ENCODE measurements at places on chromosomes 1 and 21. TPM values are rescaled to one million over a fixed set of nuclear protein-coding genes. Genes with fewer than 3 reads are reported as not detected.

UHMK1 gene
- 70.4 TPM for total RNA-seq

KCNH1 gene
- not detected for total RNA-seq

KIRREL1 gene
- total RNA-seq = 49.8 TPM

LRRC71 gene
- total RNA-seq = 0.11 TPM

FUBP1 gene
- 93.4 TPM for total RNA-seq

SLC44A3 gene
- 6.3 TPM for total RNA-seq

MAP3K21 gene
- total RNA-seq = 13.7 TPM

MEF2D gene
- 27.4 TPM for total RNA-seq

DCST1 gene
- not detected for total RNA-seq

NECTIN4 gene
- 6.8 TPM for total RNA-seq

NDUFS2 gene
- 168 TPM for total RNA-seq

UMODL1 gene
- not detected for total RNA-seq

CFAP141 gene
- not detected for total RNA-seq

PLA2G2C gene
- total RNA-seq = not detected

SH3BGR gene
- total RNA-seq = 0.40 TPM

ARTN gene
- total RNA-seq = 35.5 TPM

LDLRAD1 gene
- total RNA-seq = not detected

SRGAP2C gene
- total RNA-seq = 7.6 TPM

RNU1-4 gene
- under 0.01 TPM for total RNA-seq

PTBP2 gene
- total RNA-seq = 18.6 TPM

RYR2 gene
- total RNA-seq = not detected

TFAP2E gene
- total RNA-seq = 1.4 TPM

FCRL1 gene
- not detected for total RNA-seq

CD53 gene
- not detected for total RNA-seq

DSCAM gene
- not detected for total RNA-seq

SNX7 gene
- total RNA-seq = 36.5 TPM

NEGR1 gene
- 1.7 TPM for total RNA-seq

TRNP1 gene
- total RNA-seq = 108 TPM

DISC1 gene
- total RNA-seq = 5.1 TPM

MROH7 gene
- total RNA-seq = not detected

UBXN10 gene
- not detected for total RNA-seq

BTBD8 gene
- 2.1 TPM for total RNA-seq

FAM72A gene
- 18.6 TPM for total RNA-seq

SPRR1A gene
- not detected for total RNA-seq

NBPF3 gene
- total RNA-seq = 35.5 TPM
